Mesothelial cell of epicardium (in vitro differentiated cells): ENCODE measurements at places on chromosomes 6 and 20.

DNA sequence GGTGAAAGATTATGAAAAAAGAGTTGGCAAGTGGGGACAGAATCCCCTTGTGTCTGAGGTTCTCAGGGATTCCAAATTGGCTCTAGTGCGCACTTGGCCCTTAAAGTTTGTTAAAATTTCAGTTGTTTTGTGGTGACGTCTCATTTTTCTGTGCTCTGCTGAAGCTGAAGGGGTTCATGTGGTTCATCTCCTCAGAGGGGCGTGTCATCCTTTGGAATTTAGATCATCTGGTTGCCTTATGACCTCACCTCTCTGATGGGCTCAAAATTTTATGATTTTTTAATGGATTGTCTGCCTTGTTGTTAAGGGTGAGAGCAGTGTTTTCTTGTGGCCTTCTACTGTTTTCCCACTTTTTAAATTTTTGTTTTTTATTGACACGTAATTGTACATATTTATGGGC, 20.3 kb downstream of the CYB5R4 start:
- peaks cover 9% of the 10 kb centered on the region for H3K4me1 ChIP-seq
- no peaks in the 10 kb centered on the region for H3K36me3 ChIP-seq
- no peak overlapping the region for H3K4me3 ChIP-seq
- no peak for DNase-seq
- H3K27ac ChIP-seq, result no peak overlapping the region

DNA sequence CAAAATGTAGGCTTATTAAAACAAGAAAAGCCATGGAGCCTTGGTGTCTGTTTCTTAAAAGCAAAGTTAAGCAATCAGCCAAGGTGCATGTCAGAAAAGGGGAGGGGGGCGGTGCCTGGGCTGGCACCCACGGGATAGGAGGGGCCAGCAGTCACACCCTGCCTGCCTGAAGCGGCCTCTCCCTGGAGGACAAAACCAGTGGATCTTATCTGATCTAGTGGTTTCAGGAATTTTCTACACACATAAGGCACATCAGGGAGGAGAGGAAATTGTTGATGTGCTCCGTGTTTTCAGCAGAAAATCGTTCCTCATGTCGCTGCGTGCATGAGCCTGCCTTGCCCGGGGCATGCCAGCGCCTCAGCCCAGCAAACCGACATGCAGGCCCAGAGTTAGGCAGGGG, 276.4 kb downstream of the TAF4 start:
- no peak overlapping the region for H3K27ac ChIP-seq
- no peaks in the 10 kb centered on the region for H3K36me3 ChIP-seq
- peaks cover 8% of the 10 kb centered on the region for H3K27me3 ChIP-seq
- no peak overlapping the region for H3K4me3 ChIP-seq

DNA sequence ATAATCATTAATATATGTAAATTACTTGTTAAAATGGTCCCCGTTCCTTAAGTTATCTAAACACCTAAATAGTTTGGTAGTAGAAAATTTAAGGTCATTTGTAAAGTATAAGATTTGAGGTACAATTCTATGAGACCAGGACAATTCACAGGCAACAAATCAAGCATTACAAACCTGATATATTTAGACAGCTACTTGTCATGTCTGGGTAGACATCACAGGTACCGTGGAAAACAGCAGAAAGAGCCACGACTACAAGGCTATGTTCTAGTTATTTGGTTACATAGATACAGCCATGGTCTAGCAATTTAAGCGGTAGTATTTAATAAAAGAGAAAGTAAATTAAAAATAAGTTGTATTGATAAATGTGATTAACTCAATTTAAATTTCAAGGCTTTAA, 393.1 kb upstream of the ID4 start:
- no peaks in the 10 kb centered on the region for H3K36me3 ChIP-seq
- H3K27ac ChIP-seq, result no peak overlapping the region
- DNase-seq, result no peak
- H3K4me1 ChIP-seq, result peaks cover 13% of the 10 kb centered on the region
- H3K4me3 ChIP-seq, result no peak overlapping the region

- H3K4me3 ChIP-seq, result no peak overlapping the region
- no peaks in the 10 kb centered on the region for H3K4me1 ChIP-seq
- DNase-seq, result no peak
- H3K36me3 ChIP-seq, result no peaks in the 10 kb centered on the region
Measured at GRCh38 chr6:168590406-168590805, 149.4 kb downstream of the SMOC2 start.

GRCh38 chr6:44921798-44922197, 406.3 kb upstream of the RUNX2 start:
- H3K36me3 ChIP-seq, result no peaks in the 10 kb centered on the region
- H3K4me1 ChIP-seq, result peaks cover 43% of the 10 kb centered on the region
- no peak for DNase-seq
- no peak overlapping the region for H3K27ac ChIP-seq
- H3K4me3 ChIP-seq, result no peak overlapping the region

- no peaks in the 10 kb centered on the region for H3K36me3 ChIP-seq
- H3K4me1 ChIP-seq, result peaks cover 65% of the 10 kb centered on the region
- H3K27me3 ChIP-seq, result no peaks in the 10 kb centered on the region
- H3K4me3 ChIP-seq, result no peak overlapping the region
Measured at GRCh38 chr6:125811259-125811658, 20.5 kb downstream of the NCOA7 start.

- H3K4me1 ChIP-seq, result peaks cover 27% of the 10 kb centered on the region
- peaks cover 4% of the 10 kb centered on the region for H3K27me3 ChIP-seq
- DNase-seq, result no peak
- peak overlapping the region; percentile 11 for H3K27ac ChIP-seq
Measured at GRCh38 chr6:109483735-109484057, 677 bp upstream of the ZBTB24 start.

DNA sequence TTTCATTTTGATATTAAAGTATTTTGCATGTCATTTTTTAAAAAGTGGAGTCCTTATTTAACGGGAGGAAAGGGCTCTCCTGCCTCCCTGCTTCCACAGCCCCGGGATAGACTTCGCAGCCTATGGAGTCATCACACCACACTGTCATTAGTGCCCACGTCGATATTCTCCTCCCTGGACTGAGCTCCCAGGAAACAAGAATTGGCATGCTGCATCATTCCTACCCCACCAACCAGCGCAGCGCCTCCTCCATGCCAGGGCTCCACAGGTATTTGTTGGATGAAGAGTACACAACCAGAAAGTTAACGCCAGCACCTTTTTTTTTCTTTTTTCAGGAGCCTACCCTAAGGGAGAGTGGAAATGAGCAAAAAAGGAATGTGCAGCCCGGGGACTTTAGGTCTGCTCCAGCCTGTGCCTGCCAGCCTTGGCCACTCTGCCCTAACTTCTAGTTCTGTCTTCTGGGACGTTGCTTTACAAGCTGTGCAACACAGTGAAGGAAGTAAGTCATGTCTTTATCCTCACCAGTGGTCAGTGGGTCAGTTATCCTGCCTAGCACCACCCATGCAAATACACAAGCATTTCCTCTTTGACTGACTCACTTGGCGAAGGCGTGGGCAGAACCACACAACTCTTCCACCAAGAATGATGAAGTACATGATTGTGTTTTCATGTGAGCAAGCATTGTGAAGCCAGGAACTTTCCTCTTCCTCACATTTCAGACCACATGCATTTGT, 180.7 kb upstream of the UST start:
- no peak overlapping the region for H3K27ac ChIP-seq
- DNase-seq, result no peak
- H3K4me3 ChIP-seq, result no peak overlapping the region
- H3K36me3 ChIP-seq, result no peaks in the 10 kb centered on the region
- H3K27me3 ChIP-seq, result peaks cover 27% of the 10 kb centered on the region

DNA sequence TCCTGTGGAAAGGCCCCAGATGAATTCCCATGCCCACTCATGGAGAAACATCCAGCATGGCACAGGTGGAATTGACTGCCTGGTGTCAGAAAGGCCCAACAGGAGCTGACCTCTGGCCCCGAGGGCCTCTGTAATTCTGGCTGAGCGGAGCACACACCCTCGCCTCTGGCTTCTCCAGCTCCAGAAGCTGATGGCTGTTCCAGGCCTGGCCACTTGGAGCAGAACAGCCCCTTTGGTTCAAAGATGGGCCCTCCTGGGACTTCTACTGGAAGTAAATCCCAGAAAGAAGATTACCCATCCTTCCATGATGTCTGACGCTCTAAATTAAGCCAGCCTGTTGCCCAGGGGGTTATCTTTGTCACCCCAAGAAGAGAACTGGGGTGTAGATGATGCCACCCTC, 275.1 kb upstream of the CDH4 start:
- no peak overlapping the region for H3K4me3 ChIP-seq
- DNase-seq, result no peak

GRCh38 chr20:20334489-20334888, 33.4 kb upstream of the INSM1 start:
- H3K4me1 ChIP-seq, result no peaks in the 10 kb centered on the region
- no peak overlapping the region for H3K27ac ChIP-seq
- peaks cover 28% of the 10 kb centered on the region for H3K27me3 ChIP-seq
- no peak overlapping the region for H3K4me3 ChIP-seq

DNA sequence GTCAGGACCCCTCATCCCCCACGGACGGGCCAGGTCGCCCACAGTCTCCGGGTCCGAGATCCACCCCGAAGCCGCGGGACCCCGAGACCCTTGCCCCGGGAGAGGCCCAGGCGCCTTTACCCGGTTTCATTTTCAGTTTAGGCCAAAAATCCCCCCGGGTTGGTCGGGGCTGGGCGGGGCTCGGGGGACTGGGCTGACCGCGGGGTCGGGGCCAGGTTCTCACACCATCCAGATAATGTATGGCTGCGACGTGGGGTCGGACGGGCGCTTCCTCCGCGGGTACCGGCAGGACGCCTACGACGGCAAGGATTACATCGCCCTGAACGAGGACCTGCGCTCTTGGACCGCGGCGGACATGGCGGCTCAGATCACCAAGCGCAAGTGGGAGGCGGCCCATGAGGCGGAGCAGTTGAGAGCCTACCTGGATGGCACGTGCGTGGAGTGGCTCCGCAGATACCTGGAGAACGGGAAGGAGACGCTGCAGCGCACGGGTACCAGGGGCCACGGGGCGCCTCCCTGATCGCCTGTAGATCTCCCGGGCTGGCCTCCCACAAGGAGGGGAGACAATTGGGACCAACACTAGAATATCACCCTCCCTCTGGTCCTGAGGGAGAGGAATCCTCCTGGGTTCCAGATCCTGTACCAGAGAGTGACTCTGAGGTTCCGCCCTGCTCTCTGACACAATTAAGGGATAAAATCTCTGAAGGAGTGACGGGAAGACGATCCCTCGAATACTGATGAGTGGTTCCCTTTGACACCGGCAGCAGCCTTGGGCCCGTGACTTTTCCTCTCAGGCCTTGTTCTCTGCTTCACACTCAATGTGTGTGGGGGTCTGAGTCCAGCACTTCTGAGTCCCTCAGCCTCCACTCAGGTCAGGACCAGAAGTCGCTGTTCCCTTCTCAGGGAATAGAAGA, 978 bp downstream of the HLA-A start:
- no peak for DNase-seq
- H3K27me3 ChIP-seq, result peaks cover 10% of the 10 kb centered on the region
- peak overlapping the region; percentile 30 for H3K27ac ChIP-seq
- peaks cover 23% of the 10 kb centered on the region for H3K36me3 ChIP-seq
- H3K4me1 ChIP-seq, result peaks cover 16% of the 10 kb centered on the region
- peak overlapping the region; percentile 88 for H3K4me3 ChIP-seq

DNA sequence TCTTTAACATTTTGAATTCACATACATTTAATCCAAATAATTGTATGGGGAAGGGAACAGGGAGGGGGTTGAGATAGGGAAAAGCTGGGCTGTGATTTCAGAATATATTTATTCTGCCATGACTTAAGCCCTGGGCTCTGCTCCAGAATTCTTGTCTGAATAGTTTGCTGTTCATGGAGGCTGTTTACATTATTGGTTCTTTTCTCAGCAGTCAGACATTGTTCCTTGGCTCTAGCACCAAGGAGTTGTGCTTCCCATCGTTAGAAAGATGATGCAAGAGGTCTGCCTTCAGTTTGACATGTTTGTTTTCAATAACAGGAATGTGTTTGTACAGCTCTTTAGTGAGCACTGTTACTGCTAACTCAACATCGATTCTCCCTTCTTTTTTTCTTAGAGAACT, 198.8 kb upstream of the CDYL start:
- H3K27me3 ChIP-seq, result no peaks in the 10 kb centered on the region
- no peak overlapping the region for H3K4me3 ChIP-seq
- H3K4me1 ChIP-seq, result peaks cover 4% of the 10 kb centered on the region
- no peak for DNase-seq

DNA sequence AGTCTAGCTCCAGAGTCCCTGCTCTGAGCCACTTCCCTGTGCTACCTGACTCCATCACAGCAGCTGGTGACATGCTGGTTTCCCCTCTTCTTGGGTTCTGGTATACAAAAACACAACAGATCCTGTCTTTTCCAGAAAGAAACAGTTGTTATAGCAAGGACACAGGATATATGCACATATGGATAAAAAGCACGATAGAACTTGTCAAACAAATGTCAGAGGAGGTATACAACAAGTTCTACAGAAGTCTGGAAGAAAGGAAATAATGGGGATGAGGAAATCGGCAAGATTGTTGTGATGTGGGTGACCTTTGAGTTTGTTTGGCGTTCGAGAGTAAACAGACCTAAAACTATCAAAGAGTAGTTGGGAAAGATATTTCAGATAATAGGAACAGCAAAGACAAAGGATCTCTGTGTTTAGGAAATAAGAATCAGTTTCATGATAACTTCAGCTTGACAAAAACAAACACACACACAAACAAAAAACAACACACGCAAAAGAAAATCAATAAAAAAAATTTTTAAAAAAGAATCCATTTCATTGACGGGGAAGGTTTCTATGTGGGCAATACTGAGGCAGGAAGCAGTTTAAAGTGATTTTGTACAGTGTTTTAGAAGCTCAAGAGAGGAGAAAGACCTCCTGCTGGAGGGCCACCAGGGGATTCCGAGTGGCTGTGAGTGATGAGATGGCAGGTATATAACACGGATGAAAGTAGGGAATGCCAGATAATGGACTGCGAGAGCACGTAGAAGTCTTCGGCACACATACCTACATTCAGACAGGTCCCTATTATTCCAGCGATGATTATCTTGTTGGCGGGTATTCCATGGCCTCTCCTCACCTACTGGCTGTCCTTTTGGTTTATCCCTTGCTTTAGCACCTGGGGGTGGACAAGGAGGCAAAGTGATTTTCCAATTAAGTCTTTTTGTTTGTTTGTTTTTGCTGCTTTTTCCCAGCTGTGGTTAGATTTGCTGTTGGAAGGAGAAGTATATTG, 174.9 kb downstream of the HS3ST5 start:
- peaks cover 13% of the 10 kb centered on the region for H3K4me1 ChIP-seq
- H3K27me3 ChIP-seq, result peaks cover 15% of the 10 kb centered on the region
- H3K4me3 ChIP-seq, result no peak overlapping the region
- H3K27ac ChIP-seq, result no peak overlapping the region
- no peak for DNase-seq

GRCh38 chr20:9228774-9229450, 160.0 kb downstream of the PLCB4 start:
- no peak overlapping the region for H3K4me3 ChIP-seq
- DNase-seq, result no peak
- H3K27ac ChIP-seq, result no peak overlapping the region

DNA sequence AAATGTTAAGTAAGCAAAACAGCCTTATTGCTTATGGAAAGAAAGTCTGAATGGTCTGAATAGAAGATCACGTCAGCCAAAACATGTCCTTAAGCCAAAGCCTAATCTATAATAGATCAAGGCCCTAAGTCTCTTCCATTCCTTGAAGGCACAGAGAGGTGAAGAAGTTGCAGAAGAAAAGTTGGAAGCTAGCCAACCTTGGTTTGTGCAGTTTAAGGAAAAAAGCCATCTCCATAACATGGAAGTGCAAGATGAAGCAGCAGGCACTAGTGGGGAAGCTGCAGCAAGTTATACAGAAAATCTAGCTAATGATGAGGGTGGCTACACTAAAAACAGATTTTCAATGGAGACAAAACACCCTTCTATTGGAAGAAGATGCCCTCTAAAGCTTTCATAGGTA, 29.1 kb downstream of the LRRN4 start:
- DNase-seq, result no peak
- peaks cover 68% of the 10 kb centered on the region for H3K36me3 ChIP-seq
- no peak overlapping the region for H3K4me3 ChIP-seq
- no peak overlapping the region for H3K27ac ChIP-seq
- H3K27me3 ChIP-seq, result no peaks in the 10 kb centered on the region
